ENCODE measurements at places on chromosomes 3 and 15.

GRCh38 chr3:112407888-112408702 is 75.1 kb downstream of the CD200 start:
- DNase-seq = no peak

- no peak for DNase-seq
Observed at GRCh38 chr3:156321945-156322344, 201.6 kb downstream of the KCNAB1 start.

GRCh38 chr15:56915888-56916287 is 2.6 kb upstream of the TCF12 start:
- no peak for DNase-seq

DNA sequence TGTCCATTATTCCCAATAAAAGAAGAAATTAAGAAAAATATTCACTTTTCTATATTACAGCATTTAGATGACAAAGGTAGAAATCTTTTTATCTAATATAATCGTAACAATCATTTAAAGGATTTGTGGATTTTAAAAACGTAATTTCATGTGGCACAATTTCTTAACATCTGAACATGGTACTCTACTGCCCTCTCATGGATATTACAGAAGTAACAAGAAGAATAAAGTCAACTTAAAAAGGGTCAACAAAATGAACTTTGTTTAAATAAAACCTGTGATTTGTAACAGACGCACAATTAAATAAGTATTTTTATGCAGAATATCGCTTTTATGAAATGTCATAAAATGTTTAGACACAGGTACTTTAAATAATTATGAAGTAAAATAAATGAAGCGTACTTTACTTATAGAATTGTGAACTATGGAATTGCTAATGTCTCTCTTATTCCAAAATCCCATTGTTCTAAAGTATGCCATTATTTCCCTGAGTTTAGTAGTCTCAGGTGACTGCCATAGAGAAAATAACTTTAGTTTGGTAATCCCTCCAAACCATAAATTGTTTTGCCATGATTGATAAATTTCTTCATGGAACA is 366.8 kb upstream of the ZNF385D start:
- DNase-seq = no peak

- no peak for DNase-seq
Observed at GRCh38 chr15:70189826-70190695, 92.3 kb upstream of the TLE3 start.

DNA sequence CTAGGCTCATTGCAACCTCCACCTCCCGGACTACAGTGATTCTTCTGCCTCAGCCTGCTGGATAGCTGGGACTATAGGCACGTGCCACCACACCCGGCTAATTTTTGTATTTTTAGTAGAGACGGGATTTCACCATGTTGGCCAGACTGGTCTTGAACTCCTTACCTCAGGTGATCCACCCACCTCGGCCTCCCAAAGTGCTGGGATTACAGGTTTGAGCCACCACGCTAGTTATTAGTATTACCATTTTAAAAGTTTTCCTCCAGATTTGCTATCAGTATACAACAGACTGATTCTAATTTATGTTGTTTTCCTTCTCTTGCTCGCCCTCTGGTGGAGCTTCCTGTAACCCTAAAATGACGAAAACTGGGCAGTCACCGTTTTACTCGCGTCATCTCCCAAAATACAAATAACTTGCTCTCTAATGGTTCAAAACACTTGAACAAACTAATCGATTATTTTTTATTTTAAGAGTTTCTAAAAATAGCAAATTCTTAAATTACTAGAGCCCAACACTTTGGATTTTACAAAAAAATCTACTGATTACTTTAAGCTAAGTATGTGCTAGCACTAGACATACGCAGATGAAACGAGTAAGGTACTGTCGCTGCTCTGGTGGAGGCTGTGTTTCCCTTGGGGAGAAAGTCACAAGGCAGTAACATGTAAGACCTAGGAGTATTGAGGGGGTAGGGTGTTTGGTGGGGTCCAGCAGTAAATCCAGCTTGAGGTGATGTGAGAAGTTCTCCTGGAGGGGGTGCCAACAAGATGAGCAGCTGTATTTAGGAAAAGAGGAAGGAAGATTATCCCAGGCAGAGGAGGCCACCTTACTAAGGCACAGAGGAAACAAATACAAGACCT is 203.3 kb downstream of the MBNL1 start:
- peak; percentile 32 for DNase-seq

GRCh38 chr15:70806992-70807712 is 43.8 kb upstream of the UACA start:
- DNase-seq = no peak

DNA sequence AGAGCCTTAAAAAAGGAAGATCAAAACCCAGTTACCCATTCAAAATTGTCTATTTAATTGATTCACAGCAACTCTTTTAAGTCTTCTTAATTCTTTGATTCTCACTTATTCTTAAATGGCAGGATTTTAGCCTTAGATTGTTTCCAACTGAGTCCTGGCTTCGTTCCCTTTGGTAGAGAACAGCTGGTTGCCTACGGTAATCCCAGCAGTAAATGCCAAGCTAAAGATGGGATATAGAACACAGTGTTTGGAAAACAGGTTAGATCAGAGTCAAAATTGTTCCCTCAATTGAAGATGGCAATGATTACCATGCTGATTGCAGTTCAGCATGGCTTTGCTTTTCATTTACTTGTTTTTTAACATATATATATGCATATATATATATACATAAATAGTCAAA is 300.9 kb downstream of the PYDC2 start:
- DNase-seq = no peak

DNA sequence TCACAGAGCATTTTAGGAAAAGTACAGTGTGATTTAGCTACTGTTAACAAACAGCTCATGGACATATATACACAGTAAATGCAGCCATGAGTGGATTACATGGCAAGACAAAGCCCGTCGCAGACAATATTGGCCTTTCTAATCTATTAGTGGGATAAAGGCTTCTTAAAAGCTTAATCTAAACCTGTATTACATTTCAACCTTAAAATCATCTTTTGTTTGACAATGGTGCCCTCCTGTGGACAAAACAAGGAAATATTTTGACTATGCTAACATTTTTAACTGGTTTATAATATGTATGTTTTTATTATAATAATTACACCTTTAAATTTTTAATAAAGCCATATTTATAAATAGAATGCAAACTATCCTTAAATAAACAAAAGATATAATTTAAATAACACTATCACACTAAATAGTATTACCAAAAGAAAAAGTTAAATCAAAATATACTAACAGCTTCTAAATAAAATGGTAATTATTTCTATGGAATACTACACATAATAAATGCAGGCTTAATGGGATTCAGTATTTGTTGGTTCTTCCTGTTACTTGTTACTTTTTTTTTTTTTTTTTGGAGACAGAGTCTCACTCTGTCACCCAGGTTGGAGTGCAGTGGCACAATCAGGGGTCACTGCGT is 38.6 kb downstream of the TAFA4 start:
- no peak for DNase-seq

- DNase-seq = no peak
Observed at GRCh38 chr3:15099364-15100098, 583 bp upstream of the RBSN start.

- peak; percentile 56 for DNase-seq
Observed at GRCh38 chr3:47890828-47891612, 88.1 kb downstream of the DHX30 start.

GRCh38 chr3:136914739-136915138 is 43.0 kb upstream of the IL20RB start:
- DNase-seq = no peak

DNA sequence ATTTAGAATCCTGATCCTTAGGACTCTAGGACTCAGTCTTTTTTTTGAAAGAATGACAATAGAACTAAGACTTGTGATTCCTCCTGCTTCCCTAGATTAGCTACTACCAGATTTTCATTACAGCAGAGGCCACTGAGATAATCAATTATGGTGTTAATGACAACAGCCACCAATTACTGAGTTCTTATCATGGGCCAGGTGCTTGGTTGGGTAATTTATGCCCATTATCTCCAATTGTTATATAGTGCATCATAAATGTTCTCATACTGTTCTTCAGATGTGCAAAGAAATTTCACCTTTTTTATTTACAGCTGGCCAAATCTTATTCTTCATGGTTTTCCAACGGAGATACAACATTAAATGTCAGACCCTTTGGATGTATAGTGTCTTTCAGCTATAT is 162.9 kb upstream of the CMC1 start:
- no peak for DNase-seq

DNA sequence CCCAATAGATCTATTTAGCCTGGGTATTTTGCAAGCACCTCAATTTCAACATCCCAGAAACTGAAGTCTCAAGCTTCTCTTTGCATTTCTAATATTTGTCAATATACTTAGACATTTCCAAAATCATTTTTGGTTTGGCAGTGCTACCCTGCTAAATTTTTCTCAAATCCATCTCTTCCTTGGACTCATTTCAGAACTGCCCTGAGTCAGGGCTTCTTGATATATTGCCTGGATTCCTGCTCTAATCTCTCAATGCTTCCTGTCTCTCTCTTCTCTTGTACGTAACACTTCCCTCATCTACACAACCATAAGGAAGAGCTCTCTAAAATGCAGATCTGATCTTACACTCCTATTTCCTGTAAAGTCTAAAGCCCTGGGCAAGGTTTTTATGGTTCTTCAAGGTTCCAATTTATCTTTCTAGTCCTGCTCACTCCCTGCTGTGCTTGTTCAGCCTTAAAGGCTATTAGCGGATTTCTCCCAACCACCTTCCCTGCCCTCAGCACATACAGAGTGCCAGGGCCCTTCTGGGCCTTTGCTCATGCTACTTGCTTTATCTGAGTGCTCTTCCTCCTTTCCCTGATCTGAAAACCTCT is 53.0 kb upstream of the MME start:
- no peak for DNase-seq

- DNase-seq = no peak
Observed at GRCh38 chr3:48112813-48113212, 75.4 kb downstream of the CDC25A start.

GRCh38 chr3:87196879-87197278 is 30.2 kb upstream of the CHMP2B start:
- DNase-seq = no peak

- DNase-seq = no peak
Observed at GRCh38 chr3:67048067-67048714, 50.1 kb downstream of the KBTBD8 start.

- no peak for DNase-seq
Observed at GRCh38 chr3:88996691-88997090, 110.7 kb upstream of the EPHA3 start.

DNA sequence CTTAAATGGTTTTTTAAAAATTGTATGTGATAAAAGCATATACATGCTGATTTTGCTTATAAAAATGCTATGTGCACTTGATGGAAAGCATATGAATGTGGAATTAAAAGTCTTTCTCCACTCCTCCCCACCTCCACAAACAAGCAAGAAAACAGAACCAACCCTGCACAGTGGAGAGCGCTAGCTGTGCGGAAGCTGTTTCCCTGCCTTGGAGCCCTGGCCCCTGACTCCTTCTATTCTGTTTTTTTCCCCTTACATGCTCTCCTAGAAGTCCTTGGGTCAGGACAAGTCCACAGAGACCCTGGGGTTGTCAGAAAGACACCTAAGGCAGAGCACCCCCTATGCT is 64.2 kb downstream of the BOC start:
- DNase-seq = no peak

GRCh38 chr3:4807381-4808280 is 171.6 kb upstream of the BHLHE40 start:
- no peak for DNase-seq

- no peak for DNase-seq
Observed at GRCh38 chr15:74868059-74868458, 5.1 kb downstream of the SCAMP2 start.

DNA sequence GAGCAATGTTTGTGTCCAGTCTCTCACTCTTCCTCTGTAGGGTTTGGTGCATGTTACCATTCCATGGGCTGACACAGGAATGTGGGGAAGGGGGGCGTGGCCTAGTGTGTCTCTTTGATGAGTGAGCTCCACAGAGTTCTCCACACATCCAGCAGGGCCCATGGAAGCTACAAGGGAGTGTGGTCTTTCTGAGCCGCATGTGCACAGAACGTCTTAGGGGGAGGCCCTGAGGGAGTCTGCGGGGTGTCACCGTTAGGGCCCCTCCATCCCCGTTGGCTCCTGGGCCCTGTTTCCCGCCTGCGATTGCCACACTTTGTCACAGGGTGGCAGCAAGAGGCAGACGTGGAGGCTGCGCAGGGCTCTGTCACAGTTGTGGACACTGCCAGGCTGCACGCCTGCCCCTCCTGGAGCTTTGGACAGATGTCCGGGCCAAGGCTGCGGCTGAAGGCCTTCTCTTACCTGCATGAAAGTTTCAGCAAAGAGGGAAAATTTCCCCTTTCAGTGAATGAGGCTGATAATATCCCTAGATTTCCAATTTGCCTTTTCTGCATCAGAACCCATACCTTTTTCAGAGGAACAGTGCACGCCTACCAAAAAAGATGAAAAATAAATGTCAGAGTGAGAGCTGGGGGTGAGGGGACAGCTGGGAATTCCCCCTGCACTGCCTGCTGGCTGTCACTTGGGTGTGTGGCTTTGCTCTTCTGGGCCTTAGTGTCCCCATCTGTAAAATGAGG is 24.3 kb downstream of the CACNA2D3 start:
- DNase-seq = peak; percentile 13

DNA sequence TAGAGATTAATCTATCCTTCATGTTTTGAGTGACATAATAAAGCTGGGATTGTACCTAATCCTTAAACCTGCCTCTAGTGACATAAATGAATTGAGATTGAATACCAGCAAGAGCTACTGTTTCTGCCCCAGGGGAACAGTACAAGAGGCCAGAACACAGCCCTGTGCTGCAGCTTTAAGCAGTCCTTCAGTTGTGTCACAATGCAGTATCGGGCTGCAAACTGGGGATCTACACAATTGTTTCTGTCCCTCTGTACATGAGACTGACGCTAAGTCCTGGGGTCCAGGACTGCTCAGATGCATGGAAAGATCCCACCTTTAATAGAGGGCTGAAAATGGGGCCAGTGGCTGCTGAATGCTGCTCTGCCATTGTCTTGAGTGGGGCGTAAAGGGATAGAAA is 87.5 kb downstream of the MINAR1 start:
- DNase-seq = no peak

GRCh38 chr3:81029861-81030260 is 731.6 kb downstream of the GBE1 start:
- DNase-seq = no peak

- no peak for DNase-seq
Observed at GRCh38 chr3:177687291-177687690, 490.0 kb upstream of the TBL1XR1 start.

DNA sequence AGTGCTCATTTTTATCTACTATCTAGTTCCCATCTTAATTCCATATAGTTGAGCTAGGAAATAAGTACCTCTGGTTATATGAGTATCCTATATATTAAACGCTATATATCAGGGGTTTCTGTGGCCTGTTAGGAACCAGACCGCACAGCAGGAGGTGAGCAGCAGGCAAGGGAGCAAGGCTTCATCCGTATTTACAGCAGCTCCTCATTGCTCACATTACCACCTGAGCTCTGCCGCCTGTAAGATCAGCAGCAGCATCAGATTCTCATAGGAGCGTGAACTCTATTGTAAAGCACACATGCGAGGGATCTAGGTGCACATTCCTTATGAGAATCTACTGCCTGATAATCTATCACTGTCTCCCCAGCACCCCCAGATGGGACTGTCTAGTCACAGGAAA is 23.0 kb downstream of the GSK3B start:
- no peak for DNase-seq

GRCh38 chr3:137835096-137835495 is 71.0 kb downstream of the SOX14 start:
- DNase-seq = no peak
